ENCODE measurements at places on chromosomes 7 and 10.

GRCh38 chr10:49309691-49310411, 10.9 kb downstream of the C10orf71 start:
- no peak for DNase-seq

GRCh38 chr10:86486856-86487255, 34.7 kb downstream of the WAPL start:
- DNase-seq, result no peak

DNA sequence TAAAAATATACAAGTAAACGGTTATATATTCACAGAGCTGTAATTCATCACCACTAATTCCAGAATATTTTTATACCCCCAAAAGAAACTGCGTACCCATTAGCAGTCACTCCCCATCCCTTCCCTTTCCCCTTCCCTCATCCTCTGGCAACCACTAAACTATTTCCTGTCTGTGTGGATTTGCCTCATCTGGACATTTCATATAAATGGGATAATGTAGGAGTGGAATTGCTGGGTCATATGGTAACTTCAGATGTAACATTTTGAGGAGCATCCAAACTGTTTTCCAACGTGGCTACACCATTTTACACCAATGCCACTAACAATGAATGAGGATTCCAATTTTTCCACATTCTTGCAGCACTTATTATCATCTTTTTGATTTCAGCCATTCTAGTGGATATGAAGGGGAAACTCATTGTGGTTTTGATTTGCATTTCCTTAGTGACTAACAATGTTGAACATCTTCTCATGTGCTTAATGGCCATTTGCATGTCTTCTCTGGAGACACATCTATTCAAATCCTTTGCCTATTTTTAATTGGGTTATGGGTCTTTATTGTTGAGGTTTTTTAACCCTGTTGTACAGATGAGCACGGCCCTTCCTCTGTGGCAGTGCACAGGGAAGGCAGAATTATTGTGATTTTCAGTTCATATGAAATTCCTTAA, 79.2 kb downstream of the RBM20 start:
- no peak for DNase-seq

- peak; percentile 24 for DNase-seq
Observed at GRCh38 chr10:31770307-31770902, 158.2 kb downstream of the ARHGAP12 start.

DNA sequence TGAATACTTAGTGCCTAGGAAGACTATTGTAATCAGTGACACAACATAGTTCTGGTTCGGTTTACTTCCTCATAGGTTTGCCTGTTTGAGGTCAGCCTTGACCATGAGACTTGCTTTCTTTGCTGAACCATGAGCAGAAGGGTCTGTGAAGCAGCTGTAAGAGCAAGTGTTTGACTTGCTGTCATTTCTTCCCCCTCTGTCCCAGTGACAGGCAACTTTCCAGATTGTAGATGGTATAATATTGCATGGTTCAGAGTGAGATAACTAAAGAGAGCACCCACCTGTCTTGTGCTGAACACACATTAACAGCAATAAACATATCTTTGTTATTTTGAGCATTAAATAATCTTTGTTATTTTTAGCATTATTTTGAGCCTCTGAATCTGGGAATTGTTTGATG, 9.3 kb upstream of the RTKN2 start:
- no peak for DNase-seq

DNA sequence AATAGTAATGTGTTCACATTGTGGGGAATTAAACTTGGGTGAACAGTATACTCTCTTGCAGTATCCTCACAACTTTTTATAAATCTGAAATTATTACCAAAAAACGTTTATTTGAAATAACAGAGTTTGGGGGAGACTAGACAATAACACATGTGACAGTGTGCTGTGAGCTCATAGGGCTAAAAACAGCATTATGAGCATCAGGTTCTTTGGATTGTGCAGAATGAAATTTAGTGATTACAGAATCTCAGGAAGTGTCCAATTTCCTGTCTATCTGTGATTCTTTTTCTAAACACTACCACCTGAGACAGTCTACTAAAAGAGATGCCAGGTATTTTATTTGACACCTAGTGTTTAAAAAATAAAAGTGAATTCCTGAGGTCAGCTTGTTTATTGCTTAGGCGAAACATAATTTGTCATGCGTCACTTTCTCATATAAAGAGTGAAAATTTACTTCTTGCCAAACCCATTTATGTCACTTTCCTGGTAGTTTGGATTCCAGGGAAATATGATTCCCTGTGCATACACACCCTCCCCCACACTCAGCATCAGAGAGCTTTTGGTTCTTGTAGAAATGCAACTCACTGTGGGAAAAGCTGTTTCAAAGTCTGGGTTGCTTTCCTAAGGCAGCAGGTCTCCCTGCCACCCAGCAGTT, 71.2 kb downstream of the AOAH start:
- DNase-seq, result no peak

DNA sequence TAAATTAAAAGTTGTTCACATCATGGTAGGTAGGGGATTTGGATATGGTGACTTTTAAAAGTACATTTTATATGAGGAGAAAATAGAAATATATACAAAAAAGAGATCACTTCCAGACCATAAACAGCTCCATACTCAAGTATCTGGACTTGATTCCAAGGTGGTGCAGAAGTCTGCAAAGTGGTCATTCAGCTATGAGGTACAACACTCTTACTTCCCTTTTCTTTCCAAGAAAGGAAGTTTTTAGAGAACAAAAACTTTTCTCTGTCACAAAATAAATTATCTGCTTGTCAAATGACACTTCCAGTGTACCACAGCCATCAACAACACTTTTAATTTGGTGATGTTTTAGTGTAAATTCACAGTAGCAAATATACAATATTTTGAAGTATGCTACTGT, 1013.5 kb downstream of the GATA3 start:
- no peak for DNase-seq

DNA sequence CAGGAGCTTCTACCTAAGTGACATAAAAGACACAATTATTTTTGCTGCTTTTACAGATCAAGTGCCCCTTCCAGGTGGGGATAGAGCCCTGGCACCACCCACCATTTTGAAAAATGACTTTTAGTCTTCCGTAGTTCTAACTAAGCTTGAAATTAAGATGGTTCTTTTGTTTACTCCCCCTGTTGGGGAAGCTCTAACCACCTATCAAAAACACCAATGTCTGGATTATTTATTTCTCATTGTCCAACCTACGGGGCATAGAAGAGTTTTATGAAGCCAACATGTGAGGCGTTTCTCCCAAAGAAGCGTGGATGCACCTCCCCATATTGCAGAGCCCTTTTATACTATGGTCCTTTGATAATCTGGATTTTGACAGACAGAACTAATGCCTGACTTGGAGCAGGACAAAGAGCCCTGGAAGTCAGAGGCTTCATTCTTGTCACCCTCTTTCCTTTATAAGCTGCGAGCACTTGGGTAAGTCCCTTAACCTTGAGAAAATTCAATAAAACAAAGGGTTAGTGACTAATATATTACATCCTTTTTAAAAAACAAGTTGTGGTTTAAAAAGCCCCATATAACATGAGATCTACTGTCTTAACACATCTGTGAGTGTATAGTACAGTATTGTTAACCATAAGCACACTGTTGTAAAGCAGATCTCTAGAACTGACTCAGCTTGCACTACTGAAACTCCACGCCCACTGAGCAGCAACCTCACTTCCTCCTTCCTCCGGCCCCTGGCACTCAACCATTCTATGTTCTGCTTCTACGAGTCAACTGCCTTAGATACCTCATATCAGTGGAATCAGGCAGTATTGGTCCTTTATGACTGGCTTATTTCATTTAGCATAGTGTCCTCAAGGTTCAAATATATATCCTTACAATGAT, 67.5 kb downstream of the ATXN7L1 start:
- DNase-seq, result peak; percentile 36

GRCh38 chr10:125060026-125060425, 100.3 kb downstream of the CTBP2 start:
- no peak for DNase-seq

DNA sequence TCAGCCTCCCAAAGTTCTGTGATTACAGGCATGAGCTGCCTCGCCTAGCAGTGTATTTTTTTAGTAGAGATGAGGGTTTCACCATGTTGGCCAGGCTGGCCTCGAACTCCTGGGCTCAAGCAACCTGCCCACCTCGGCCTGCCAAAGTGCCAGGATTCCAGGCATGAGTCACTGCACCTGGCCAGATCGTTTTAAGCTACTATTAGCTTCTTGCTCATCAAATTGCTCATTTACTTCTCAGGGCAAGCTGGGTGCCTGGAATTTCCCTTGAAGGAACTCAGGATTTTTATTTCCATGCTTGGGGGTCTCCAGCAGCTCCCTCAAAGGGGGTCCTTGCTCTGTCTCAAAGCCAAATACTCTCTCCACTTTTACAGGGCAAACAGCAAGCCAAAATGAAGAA, 798.0 kb upstream of the AUTS2 start:
- no peak for DNase-seq

- DNase-seq, result no peak
Observed at GRCh38 chr10:101780187-101780817, 2.9 kb downstream of the NPM3 start.

DNA sequence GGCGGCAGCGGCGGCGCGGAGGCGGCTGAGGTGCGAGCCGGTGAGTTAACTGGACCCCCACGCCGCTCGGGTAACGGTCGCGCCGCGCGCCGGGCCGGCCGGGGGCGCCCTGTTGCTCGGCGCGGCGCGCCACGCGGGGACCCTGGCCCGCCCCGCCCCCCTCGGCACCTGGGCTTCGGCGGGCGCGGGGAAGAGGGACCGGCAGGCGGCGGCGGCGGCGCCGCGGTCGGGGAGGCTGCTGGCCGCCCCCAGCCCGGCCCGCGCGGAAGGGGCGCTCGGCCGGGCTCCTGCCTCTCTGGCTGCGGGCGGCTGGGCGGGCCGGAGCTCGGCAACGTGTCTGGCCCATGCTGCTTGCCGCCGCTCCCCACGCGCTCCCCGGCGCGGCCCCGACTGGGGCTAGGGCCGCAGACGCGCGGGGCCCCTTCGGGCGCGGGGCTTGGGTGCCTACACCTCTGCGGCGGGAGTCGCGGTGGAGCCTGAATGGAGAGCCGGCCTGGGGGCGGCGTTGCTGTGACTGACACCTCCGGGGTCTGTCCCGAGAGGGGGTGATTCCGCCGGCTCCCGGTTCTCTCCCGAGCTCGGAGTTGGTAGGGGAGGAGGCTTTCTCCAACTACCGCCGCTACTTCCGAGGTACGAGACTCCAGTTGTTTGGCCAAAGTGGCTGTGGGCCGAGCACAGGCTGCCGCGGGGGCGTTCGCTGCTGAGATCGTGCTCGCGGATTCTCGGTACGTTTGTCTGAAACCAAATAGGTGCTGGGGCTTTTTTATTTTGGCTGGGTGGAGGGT, 494 bp downstream of the PALS2 start:
- no peak for DNase-seq

Data from stimulated activated CD8-positive, alpha-beta memory T cell treated with anti-CD3 and anti-CD28 coated beads, Interleukin-4, amount 100 ng/mL, for 1 hour (primary cell).